ENCODE measurements at places on chromosomes 5 and 9.

DNA sequence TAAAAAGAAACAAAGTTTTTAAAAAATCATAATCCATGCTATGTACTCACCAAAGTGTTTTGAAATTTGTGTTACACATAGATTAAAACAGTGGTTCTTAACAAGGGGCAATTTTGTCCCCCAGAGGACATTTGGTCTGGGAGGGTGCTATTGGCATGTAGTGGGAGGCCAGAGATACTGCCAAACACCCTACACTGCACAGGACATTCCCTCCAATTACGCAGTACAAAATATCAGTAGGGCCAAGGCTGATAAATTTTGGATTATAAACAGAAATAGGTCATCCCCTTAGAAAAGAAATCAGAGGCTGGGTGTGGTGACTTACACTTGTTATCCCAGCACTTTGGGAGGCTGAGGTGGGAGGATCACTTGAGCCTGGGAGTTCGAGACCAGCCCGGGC, 38.9 kb downstream of the ELL2 start:
- no peak for DNase-seq

GRCh38 chr5:127766676-127767335, 63.6 kb downstream of the CCDC192 start:
- DNase-seq: no peak

DNA sequence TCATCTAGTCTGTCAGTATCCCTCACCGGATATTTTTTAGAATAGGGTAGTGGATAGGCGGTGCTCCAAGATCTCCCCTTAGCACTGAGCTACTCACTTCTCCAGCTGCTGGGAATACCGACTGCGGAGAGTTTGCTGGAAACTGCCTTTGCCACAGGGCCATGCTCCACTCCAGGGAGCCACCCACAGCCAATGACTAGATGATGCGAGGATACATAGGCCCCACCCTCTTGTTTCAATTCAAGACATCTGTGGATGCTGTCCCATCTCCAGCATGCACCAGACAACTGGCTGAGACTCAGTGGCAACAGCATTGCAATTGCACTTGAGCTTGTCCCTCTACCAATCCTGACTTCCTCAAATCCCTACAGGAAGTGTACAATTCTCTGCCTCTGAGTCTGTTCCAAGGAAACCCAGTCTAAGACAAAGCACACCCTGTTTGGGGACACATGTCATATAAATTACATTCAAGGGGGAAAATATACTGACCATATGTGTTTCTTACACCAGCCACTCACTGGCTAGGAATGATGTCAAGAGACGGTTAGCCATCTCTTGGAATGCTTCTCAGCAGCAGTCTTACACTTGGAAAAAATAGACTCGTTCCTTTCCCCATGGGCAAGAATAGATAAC, 312.6 kb upstream of the KIF2A start:
- DNase-seq: no peak

DNA sequence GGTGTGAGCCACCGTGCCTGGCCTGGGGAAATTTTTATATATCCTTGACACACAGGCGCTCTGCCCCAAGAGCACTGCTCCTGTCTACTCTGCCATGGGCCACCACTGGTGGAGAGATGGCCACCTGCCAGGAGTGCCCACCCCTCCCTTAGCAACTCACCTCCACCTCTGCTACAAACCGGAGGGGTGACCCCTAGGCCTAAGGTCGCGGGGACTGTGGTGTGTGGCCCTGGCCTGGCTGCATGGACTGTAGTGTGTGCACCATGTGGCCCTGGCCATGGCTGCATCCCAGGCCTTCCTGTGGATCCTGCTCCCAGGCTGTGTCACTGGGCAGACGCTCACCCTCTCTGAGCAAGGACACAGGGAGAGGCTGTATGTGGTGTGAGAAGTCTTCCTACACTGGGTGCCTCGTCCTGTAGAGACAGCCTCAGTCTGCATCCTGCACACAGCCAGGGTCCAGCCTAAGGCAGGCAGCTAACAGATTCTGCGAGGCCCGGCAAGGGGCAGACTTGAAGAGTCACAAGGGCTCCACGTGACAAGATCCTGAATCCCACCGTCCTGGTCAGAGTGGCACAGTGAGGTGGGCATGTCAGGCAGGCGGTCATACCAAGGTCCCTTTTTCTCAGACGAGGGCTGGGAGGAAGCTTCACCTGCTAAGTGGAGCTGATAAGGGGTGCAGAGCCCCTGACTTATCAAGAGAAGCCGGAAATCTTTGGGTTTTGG, 10.3 kb downstream of the NINJ1 start:
- no peak for DNase-seq

- peak; percentile 80 for DNase-seq
Observed at GRCh38 chr5:124649491-124650146, 96.8 kb downstream of the ZNF608 start.

GRCh38 chr5:41156739-41157138, 56.6 kb downstream of the C6 start:
- no peak for DNase-seq

- no peak for DNase-seq
Observed at GRCh38 chr9:134187891-134188385, 23.6 kb upstream of the RNU6ATAC start.

DNA sequence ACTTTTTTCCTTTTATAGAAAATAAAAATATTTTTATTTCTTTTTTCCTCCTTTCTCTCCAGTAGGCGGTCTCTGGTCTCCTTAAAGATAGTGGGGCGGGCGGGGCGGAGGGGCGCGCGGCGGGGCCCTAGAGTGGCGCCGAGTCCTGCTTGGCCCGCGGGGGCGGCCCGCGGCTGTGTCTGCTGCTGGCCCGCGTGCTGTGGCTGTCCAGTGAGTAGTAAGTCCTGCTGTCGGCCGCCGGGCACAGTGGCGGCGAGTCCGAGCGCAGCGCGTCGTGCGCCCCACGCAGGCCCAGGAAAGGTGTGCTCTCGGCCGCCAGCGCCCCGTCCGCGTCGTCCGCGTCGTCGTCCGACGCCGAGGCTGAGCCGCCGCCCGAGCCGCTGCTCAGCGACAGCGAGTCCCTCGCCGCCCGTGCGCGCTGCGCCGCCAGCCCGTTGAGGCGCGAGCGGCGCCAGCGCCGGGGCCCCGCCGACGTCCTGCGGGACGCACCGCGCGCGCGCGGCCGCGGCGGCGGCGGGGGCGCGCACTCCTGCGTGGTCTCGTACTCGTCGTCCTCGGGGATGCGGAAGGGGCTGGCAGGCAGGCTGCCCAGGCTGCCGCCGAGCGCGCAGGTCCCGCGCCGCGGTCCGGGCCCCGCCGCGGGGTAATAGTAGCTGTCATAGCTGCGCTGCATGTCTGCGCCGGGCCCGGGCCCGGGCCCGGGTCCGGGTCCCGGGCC, 52.3 kb downstream of the PSD2 start:
- DNase-seq: peak; percentile 14

- DNase-seq: no peak
Observed at GRCh38 chr9:132032238-132032950, 47.3 kb downstream of the MED27 start.

DNA sequence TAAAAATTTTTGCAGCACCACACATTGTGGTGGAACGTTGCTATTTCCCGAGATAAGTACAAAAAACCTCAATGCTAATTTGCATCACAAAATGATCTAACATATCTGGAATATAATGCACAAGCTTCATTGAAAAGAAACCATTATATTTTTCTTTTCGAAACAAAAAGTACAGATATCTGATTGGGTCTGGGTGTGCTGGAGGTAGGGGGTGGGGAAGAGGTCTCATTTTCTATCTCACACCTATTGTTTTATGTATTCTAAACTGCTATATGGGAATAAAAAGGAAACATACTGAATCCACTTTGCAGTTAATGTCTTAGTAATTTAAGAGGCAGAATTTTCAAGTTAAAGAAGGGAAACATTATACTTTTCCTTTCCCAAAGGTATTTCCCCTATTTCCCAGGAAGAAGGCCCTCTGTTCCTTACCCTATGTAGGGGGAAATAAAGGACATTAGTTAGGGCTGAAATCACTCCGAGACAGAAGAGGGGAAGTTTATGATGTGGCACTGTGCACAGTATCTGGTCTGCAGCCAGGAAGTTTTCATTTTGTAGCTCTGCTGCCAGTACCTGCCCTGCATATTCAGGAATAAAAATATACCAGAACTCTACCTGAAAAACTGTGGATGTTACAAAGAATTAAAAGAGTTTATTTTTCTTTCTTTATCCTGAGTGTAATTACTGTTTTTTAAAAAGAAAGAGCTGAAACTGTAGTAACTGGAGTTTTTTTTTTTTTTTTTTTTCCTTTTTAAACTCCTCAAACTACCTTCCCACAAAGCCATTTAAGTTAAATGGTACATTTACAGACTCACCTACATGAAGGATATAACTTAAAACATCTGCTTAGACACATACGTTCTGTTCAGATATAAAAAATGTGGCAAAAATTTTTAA, 7.4 kb downstream of the MEF2C start:
- no peak for DNase-seq

DNA sequence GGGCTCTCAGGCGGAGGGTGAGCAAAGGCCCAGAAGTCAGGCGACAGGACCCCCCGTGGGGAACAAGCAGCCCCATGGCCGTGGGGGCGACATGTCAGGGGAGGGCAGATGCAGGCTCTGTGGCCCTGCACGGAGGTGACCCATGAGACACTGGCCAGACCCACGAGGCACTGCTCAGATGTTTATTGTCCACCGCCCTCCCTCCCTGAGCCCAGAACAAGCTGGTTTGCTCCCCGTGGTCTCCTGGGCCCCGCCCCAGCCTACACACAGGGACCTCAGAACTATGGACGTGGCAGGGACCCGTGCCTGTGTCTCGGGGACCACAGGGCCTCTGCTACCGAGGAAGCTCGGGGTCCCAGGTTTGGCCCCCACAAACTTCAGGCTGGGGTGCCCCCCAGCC, 1.9 kb downstream of the FUT7 start:
- peak; percentile 68 for DNase-seq

GRCh38 chr5:68217528-68217927, 2.0 kb downstream of the PIK3R1 start:
- DNase-seq: no peak

- no peak for DNase-seq
Observed at GRCh38 chr5:54867310-54867944, 118.0 kb downstream of the ESM1 start.

- no peak for DNase-seq
Observed at GRCh38 chr9:114166614-114167572, 11.6 kb downstream of the COL27A1 start.

- DNase-seq: peak; percentile 16
Observed at GRCh38 chr5:103120607-103121200, 603 bp downstream of the PPIP5K2 start.

GRCh38 chr9:124834591-124834990, 18.7 kb upstream of the WDR38 start:
- no peak for DNase-seq

DNA sequence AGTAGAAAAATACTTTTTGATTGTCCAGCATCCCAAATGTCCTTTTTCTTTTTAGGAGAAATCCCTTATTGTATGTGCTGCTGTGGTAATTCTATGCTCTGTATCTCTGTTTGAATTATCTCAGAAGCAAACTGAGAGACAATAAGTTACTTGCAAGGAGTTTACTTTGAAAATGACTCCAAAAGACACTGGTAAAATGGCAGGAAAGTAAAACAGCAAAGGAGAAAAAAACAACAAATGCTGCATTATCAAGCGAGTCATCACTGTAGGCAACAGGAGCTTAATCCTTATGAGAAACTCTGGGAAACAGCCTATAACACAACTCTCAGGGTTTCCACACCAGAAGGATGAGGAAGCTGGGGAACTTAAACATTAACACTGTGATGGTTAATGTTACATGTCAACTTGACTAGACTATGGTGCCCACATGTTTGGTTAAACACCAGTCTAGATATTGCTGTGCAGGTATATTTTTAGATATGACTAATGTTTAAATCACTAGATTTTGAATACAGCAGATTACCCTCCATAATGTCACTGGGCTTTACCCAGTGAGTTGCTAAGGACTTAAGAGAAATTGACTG, 92.6 kb upstream of the GAS1 start:
- no peak for DNase-seq

DNA sequence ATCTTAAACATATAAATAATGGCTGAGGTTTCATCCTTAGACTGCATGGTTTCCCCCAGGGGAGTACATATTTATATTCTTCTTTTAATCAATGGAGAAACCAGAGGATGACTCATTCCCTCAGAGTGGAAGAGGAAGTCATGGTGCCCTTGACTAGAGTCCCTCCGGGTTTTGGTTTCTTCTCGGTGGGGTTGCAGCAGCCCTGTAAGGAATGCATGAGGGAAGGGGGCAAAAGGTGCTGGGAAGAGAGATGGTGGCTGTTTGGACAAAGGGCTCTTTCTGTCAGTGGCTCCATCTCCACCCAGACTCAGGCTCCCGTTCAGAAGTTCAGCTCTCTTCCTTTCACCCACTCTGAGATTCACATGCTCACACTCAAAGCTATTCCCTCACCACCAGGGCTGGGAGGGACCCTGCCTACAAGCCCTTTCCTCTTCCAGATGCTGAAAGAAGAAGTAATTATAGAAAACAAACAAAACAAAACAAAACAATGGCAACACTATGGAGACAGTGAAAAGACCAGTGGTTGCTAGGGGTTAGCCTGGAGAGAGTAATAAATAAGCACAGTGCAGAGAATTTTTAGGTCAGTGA, 129.8 kb upstream of the IL12B start:
- DNase-seq: peak; percentile 27

DNA sequence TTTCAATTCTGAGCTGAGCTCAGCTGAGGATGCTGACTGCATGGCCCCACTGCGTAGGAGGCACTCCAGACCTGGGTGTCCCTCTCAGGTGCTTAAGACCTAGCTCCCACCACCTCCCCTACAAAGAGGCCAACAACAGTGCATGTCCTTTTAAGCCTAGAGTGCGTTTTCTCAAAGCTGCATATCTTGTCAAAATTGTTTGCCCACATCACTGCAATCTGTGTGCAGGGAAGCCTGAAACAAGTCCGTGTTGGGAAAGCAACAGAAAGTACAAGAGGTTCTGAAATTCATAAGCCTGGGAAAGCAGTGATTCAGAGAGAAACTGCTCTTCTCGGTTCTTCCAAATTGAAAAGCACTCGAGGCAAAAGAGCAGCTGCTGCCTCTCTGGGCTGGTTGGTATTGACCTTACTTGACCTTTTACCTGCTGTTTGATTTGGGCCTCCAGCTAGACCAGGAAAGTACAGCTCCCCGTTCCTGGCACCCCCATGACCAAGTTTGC, 238.4 kb downstream of the NR2F1-AS1 start:
- DNase-seq: no peak

DNA sequence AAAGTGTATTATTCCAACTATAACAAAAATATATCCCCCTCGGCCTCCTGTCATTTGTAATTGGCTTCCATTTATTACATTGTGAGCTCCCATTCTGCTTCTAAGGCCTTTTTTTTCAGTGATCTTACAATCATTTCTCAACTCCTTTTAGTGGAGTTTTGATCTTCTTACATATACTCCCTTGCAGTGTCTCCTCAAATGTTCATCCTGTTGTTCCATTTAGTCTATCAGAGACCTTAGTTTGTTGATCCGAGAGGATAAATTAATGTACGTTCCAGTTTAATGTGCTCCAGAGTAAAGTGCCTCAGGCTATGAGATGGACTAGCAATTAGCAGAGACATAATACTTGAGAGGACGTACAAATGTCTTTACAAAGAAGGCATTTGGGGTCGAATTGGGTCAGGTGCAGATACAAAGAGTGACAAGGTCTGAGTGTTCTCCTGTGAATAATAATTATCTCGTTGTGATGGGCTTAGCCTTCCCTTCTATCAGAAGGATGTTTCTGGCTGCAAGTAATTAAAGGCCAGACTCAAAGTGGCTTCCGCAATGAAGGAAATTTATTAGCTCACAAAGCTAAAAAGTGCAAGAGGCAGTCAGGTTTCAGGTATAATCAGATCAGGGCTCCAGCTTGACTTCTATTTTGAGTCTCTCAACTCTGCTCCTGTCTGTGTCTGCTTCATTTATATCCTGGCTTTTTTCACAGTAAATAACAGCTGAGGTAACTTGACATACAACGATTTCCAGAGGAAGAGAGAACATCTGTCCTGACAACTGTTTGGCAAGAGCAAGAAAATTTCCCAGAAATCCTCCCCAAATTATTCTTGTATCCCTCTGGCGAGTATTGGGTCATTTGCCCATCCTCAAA, 30.1 kb downstream of the ARRDC3 start:
- no peak for DNase-seq
